HAP-1 (cell line): ENCODE measurements at places on chromosomes 6 and 20.

GRCh38 chr6:84804720-84805119 lies 40.3 kb upstream of the TBX18 start:
- no peak for DNase-seq

DNA sequence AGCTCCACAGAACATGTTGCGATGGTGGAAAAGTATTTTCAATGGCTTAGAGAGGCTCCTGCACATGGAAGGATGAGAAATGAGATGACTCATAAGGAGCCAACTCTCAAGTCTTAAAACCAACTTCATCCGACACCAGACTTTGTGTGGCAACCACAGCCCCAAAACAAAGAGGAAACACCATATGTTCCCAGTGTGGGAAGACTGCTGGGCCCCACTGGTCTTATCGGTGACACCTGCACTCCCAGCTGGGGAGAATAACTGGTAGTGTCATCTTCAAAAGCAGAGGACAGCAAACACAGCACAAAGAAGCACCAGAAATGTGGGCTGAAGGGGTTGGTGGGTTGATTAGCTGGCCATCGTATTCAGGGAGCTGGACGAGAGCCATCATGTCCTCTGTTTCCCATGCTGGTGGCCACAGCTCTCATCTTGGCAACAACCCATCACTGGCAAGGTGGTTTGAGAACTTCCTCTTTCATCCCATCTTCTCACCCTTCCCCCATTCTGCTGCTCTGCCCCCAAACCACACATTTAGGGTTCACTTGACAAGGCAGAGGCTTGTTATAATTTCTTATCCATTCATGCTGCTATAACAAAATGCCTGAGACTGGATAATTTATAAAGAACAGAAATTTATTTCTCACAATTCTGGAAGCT lies 46.0 kb upstream of the TASP1 start:
- no peak for DNase-seq

DNA sequence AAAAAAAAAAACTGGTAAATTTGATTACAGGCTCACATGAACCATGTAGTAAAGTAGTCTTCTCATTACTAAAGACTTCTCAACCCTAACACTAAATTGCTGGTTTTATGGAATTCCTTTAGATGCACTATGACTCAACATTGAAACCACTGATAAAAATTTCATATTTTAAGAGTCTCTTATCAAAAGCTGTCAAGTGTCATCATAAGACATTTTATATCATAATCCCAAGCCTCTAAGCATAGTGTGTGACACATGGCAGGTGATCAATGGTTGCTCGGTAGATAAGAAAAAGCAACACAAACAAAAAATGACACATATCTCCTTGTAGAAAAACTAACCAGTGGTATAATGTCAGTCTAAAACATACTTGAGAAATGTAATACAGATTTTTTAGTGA lies 258.4 kb downstream of the RNGTT start:
- DNase-seq, result no peak

GRCh38 chr6:47655719-47656595 lies 42.4 kb upstream of the ADGRF4 start:
- no peak for DNase-seq

GRCh38 chr20:24017458-24017755 lies 28.8 kb upstream of the GGTLC1 start:
- DNase-seq, result no peak

- no peak for DNase-seq
Observed at GRCh38 chr6:13147376-13147775, 181.0 kb downstream of the TBC1D7 start.

DNA sequence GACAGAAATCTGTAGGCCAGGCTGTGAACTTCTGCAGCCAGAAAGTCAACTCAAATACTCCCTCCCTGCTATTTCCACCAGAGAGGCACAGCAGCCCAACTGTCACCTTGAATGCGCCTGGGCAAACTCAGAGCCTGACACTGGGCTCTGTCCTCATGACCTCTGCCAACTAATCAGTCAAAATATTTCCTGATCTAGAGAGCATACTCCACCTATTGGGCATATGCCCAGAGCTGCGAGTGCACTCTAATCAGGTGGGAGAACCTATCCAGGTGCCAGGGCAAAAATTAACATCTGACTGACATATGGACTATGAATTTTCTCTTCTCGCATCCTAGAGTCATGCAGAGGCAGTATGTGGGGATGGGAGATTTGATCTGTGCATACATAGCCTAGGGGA lies 406.3 kb upstream of the RUNX2 start:
- DNase-seq, result no peak

DNA sequence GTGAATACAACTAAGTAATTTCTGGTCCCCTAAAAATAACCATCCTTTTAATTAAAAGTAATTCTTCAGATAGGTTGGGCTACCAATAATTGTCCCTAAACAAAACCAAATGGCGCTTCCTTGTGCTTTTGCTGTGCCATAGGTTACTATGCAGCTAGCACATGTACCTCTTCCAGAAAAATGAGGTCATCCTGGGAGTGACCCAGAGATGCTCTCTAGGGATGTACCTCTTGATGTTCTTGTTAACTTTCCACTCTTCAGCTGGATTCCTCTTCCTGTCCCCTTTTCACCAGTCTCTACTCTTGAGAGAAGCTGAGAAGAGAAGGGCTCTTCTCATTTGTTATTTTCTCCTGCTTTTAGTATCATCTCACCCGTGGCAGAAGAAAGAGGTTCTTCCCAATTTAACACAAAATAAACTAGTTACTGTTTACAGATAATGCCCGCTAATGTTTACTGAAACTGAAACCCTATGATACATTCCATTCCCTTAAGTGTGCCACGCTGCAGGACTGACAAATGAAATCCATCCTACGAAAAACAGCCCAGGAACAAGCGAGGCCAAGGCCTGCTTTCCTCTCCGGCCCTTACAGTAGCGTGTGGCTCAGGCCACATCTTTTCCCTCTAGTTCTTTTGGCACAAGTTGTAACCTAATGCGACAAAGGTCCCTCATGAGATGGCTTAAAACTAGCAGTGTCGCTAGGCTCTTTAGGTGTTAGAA lies 24.2 kb downstream of the MRS2 start:
- no peak for DNase-seq

DNA sequence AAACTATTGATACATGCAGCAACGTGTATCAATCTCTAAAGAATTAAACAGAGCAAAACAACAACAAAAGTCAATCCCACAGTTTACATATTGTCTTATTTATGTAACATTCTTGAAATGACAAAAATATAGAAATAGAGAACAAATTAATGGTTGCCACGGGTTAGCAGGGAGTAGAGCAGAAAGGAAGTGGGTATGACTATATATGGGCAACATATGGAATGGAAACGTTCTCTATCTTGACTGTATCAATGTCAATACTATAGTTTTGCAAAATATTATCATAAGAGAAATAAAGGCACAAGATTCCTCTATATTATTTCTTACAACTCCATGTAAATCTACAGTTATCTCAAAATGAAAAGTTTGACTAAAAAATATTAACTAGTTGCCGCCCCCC lies 12.8 kb downstream of the AK9 start:
- no peak for DNase-seq

DNA sequence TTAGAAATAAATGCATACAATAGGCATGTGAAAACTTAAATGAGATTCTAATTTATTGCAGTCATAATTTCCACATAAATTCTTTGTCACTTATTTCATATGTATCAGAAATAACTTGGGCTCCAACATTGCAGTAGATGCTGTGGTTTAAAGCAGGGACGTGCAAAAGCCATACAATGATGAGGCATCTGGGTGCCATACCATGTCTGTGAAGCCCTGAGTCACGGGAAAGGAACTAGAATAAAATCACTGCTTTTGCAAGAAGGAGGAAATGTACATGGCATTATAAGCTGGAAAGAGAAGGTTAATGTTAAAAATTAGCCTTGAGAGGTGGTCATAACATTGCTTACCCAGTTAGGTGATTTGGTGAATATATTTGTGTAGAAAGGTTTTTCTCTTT lies 180.4 kb downstream of the SASH1 start:
- no peak for DNase-seq

- no peak for DNase-seq
Observed at GRCh38 chr6:108207013-108207412, 41.2 kb downstream of the NR2E1 start.

DNA sequence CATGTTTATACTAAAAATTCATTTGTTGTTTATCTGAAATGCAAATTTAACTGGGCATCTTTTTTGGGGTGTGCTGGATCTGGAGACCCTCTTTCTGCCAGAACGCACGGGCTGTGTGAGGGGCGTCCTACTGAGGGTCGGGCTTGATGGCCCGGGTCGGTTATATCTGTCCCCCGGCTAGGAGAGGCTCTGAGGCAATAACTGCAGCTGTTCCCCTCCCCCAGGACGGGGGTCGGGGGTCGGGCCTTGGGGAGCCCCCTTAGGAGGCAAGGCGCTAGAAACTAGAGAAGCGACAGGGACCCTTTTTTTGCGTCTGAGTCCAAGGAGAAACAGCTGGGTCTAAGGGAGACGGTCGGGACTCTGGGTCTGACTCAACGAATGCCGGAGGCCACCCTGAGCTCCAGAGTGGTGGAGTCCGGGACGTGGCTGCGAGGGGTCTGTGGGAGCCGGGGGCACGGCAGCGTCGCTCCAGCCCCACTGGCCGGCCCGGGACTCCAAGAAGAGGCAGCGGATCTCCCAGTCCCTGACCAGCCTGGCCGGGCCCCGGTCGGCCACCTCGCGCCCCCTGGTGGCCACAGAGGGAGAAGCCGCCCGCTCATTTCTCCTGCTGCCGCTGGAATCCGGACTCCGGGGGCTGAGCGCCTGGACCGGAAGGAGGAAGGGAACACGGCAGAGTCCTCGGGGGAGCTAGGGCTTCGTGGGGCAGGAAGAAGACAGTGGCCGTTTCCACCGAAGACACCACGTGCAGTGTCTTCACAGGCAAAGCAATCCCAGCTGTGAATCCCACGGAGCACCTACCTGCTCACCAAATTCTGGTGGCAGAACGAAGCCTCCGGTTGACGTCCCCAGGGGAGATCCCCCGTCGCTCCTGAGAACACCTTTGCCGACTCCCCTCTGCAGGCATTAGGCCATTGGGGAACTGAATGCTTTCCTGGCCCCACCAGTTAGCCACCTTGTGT lies 24.0 kb upstream of the SCML4 start:
- DNase-seq, result peak; percentile 94

- DNase-seq, result no peak
Observed at GRCh38 chr20:1122388-1123315, 4.2 kb downstream of the PSMF1 start.

- no peak for DNase-seq
Observed at GRCh38 chr20:32611286-32611685, 26.2 kb upstream of the NOL4L start.

- DNase-seq, result no peak
Observed at GRCh38 chr6:63804381-63804956, 168.9 kb downstream of the PHF3 start.

DNA sequence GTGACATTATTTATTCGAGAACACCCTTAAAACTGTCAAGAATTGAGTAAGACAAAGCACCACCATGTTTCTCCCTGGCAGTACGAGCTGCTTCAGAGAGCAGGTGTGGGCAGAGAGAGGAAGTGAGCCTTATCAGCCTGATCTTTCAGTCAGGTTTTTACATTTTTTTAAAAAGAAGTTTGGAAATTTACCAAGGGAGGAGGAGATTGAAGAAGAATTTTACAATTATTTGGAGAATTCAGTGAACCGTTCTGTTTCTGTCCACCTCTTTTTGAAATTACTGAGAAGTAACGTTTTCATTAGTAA lies 75.5 kb downstream of the ZDHHC14 start:
- DNase-seq, result no peak
